Peyer's patch (tissue), 4 donors: ENCODE measurements at places on chromosomes 4 and X.
A peak's percentile ranks its signal among the peaks of the same experiment; 100 is the strongest.

DNA sequence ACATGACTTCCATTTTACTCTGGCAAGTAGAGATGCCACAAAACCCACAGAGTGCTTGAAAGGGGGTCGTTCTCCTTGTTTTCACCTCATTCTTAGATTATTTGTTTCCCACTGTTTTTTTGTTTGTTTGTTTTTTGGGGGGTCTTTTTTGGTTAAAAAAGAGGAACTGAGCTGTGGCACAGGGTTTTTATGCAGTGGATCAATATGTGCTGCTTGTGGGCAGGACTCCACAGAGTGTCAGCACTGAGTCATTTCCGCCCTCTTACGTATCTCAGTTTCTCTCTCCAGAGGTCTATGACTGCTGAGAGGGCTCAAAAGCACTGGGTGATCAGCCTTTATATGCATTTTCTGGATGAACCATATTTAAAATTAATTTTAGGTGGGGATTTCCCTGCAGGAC, 268.1 kb upstream of the GRID2 start:
- H3K4me3 ChIP-seq, result no peak overlapping the region
- no peak for DNase-seq
- no peaks in the 10 kb centered on the region for H3K27me3 ChIP-seq
- no peak overlapping the region for H3K27ac ChIP-seq
- no peaks in the 10 kb centered on the region for H3K36me3 ChIP-seq

DNA sequence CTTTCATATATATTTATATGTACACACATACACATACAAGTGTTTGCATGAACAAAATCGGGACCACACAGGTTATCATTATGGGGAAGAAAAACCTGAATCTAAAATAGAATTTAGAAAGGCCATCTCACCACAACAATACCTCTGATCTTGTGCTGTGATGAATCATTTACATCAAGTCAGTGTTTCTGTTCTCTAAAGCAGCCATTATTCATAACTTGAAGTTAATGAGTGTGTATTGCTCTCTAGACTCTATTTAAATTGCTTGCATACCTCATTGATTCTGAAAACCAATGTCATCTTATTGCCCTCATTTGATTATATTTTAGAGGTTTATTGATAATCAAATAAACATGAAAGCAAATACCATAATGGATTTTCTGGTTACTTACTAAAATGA, 71.6 kb downstream of the FAM114A1 start:
- no peaks in the 10 kb centered on the region for H3K4me1 ChIP-seq
- H3K36me3 ChIP-seq, result peaks cover 66% of the 10 kb centered on the region
- H3K4me3 ChIP-seq, result no peak overlapping the region
- H3K27ac ChIP-seq, result no peak overlapping the region
- no peak for DNase-seq

DNA sequence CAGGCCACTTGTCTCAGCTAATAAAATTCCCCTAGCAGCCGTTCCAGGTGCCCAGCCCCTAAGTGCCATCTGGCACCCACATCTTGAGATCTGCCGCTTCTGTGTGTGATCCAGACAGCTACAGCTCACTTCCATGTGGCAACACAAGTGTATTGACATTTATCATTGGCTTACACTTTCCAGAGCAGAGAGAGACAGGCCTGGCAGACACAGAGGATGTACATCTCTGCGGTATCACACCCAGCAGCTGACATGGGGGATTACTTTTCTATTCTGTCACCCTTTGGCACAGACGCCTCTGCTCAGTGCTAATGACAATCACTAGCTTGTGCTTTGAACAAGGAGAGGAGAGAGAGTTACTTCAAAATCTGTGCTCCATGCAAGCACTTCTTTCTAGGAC, 195.9 kb downstream of the KDR start:
- H3K4me3 ChIP-seq, result no peak overlapping the region
- no peaks in the 10 kb centered on the region for H3K36me3 ChIP-seq

- H3K27me3 ChIP-seq, result no peaks in the 10 kb centered on the region
- no peaks in the 10 kb centered on the region for H3K36me3 ChIP-seq
- H3K4me3 ChIP-seq, result no peak overlapping the region
- H3K27ac ChIP-seq, result no peak overlapping the region
Observed at GRCh38 chr4:121459026-121459425, 78.2 kb upstream of the QRFPR start.

DNA sequence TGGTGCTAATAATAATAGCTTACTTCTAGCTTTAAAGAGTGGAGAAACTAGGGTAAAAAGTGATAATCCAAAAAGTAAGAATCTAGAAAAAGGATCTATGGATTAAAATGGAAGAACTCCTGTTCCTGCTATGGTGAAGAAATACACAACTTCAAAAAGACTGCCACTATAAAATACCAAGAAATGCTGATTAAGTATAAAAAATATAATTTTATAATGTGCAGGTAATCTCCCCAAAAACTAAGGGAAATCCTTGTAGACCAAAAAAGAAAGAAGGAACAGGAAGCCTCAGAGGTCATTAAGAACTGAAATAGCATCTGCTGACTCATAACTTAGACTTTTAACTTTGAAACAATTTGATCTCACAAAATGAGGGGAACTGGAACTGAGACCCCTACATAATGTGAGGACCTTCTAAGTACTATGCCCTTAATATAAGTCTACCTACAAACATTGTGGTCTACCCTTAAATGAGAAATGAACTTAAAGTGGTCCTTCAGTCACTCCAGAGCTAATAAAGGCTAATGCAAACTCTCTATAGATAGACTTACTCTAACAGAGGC, 50.6 kb upstream of the SRPX start:
- no peak for DNase-seq
- H3K4me3 ChIP-seq, result no peak overlapping the region
- no peak overlapping the region for H3K27ac ChIP-seq
- no peaks in the 10 kb centered on the region for H3K27me3 ChIP-seq
- no peaks in the 10 kb centered on the region for H3K36me3 ChIP-seq

- no peaks in the 10 kb centered on the region for H3K27me3 ChIP-seq
- H3K27ac ChIP-seq, result no peak overlapping the region
- no peaks in the 10 kb centered on the region for H3K36me3 ChIP-seq
- H3K4me1 ChIP-seq, result no peaks in the 10 kb centered on the region
- no peak for DNase-seq
Observed at GRCh38 chr4:109752525-109752924, 22.7 kb upstream of the PLA2G12A start.

GRCh38 chrX:143788265-143788664, 67.7 kb upstream of the SPANXN2 start:
- DNase-seq, result no peak
- no peaks in the 10 kb centered on the region for H3K27me3 ChIP-seq
- no peak overlapping the region for H3K4me3 ChIP-seq

DNA sequence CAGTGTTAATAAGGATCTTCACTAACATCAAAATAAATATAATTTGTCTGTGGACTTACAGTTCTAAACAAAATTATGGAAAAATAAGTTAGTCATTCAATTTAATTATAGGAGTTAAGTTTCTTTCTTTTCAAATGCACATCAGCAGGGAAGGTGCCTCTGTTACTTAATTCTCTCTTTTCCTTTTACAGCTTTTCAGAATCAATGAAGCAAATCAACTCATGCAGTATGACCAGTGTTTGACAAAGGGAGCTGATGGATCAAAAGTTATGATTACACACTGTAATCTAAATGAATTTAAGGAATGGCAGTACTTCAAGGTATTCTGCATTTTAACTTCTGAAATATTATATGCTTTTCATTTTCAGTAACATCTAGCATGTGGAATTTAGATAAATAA, 15.9 kb downstream of the HMGB2 start:
- no peaks in the 10 kb centered on the region for H3K27me3 ChIP-seq
- no peak overlapping the region for H3K4me3 ChIP-seq
- no peaks in the 10 kb centered on the region for H3K4me1 ChIP-seq
- no peaks in the 10 kb centered on the region for H3K36me3 ChIP-seq
- H3K27ac ChIP-seq, result no peak overlapping the region

DNA sequence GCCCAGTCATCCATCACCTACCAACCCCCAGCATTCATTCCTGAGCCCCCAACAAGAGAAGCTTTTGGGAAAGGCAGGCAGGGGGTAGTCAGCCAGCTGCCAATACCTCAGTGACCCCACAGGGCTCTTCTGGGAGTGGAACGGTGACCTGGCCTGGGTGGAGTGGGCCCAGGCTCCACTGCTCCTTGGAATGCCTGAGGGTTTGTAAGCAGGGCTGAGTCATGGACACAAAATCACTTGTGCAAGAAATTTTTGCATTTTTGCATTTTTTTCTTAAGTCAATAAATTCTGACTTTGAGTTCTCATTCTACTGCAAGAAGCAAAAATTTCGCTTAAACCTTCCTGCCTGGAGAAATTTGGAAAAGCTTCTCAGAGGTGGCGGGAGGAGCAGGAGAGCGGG, 18.5 kb downstream of the SORCS2 start:
- DNase-seq, result no peak
- H3K27me3 ChIP-seq, result no peaks in the 10 kb centered on the region
- no peaks in the 10 kb centered on the region for H3K4me1 ChIP-seq
- no peaks in the 10 kb centered on the region for H3K36me3 ChIP-seq
- H3K27ac ChIP-seq, result no peak overlapping the region

- no peaks in the 10 kb centered on the region for H3K4me1 ChIP-seq
- no peak overlapping the region for H3K4me3 ChIP-seq
- H3K27ac ChIP-seq, result no peak overlapping the region
Observed at GRCh38 chrX:21863241-21863640, 7.5 kb downstream of the YY2 start.

- H3K4me3 ChIP-seq, result no peak overlapping the region
- DNase-seq, result no peak
- H3K27ac ChIP-seq, result no peak overlapping the region
- no peaks in the 10 kb centered on the region for H3K4me1 ChIP-seq
Observed at GRCh38 chr4:182367153-182367552, 124.0 kb downstream of the TENM3 start.

GRCh38 chr4:113979148-113979904, at the start of gene ARSJ:
ARSJ (minus strand) TSS chr4:113979647; CDS start chr4:113978834, 813 bp downstream.
- peak within 1 kb of the TSS; percentile 66 for H3K4me3 ChIP-seq
- peak within 1 kb of the TSS; percentile 29 for H3K27ac ChIP-seq
- no peaks in the 10 kb centered on the region for H3K36me3 ChIP-seq
- peaks cover 5% of the 10 kb centered on the region for H3K4me1 ChIP-seq

- no peak overlapping the region for H3K27ac ChIP-seq
- no peaks in the 10 kb centered on the region for H3K4me1 ChIP-seq
- no peak overlapping the region for H3K4me3 ChIP-seq
- no peak for DNase-seq
Observed at GRCh38 chr4:20575486-20575885, 124.8 kb upstream of the PACRGL start.

DNA sequence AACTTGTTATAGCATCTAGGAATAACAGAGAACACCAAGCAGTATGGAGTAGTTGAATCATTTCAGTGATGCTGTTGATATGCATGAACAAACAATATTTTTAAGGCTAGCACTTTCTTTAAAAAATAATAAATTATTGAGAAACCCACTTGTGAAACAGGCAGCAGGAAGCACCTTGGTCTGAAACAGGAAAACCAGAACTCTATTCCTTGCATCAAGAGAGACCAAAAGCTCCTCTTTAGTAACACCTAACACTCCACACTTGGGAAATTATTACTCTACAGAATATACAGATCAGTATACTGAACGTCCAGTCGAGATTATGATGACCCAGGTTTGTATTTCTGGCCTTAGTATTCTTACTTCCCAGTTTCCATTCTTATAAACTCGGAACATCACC, 129.0 kb downstream of the ARAP2 start:
- H3K4me3 ChIP-seq, result no peak overlapping the region
- H3K4me1 ChIP-seq, result no peaks in the 10 kb centered on the region
- no peaks in the 10 kb centered on the region for H3K27me3 ChIP-seq
- H3K36me3 ChIP-seq, result no peaks in the 10 kb centered on the region
- no peak overlapping the region for H3K27ac ChIP-seq

GRCh38 chrX:71492231-71493065, 40.5 kb upstream of the OGT start:
- H3K27ac ChIP-seq, result peak overlapping the region; percentile 8
- no peaks in the 10 kb centered on the region for H3K36me3 ChIP-seq
- H3K27me3 ChIP-seq, result no peaks in the 10 kb centered on the region
- DNase-seq, result peak; percentile 66

- no peak overlapping the region for H3K4me3 ChIP-seq
- H3K36me3 ChIP-seq, result no peaks in the 10 kb centered on the region
- no peaks in the 10 kb centered on the region for H3K27me3 ChIP-seq
- H3K4me1 ChIP-seq, result no peaks in the 10 kb centered on the region
- DNase-seq, result no peak
Observed at GRCh38 chr4:101981756-101982155, 191.2 kb downstream of the BANK1 start.

DNA sequence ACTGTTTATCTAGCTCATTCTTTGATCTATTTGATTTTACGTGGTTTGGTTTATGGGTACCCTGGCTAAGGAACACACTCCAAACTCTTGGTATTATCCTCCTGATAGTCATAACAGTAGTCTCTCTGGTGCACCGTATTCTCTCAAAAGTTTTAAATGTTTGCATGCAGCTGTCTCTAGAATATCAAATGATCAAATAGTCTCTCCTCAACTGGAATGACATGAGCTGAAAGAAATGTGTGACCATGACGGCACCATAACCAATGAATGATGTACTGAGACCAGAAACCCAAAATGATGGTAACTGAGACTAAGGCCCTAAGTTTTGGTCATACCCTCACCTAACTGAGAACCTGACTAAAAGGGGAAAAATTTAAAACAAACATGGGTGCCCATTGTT, 319.4 kb downstream of the SLC7A11 start:
- no peaks in the 10 kb centered on the region for H3K36me3 ChIP-seq
- no peak overlapping the region for H3K27ac ChIP-seq
- no peaks in the 10 kb centered on the region for H3K27me3 ChIP-seq
- H3K4me1 ChIP-seq, result no peaks in the 10 kb centered on the region
- no peak overlapping the region for H3K4me3 ChIP-seq

GRCh38 chr4:117400039-117400835, 314.9 kb upstream of the TRAM1L1 start:
- H3K27me3 ChIP-seq, result no peaks in the 10 kb centered on the region
- H3K27ac ChIP-seq, result no peak overlapping the region
- no peak for DNase-seq
- H3K4me3 ChIP-seq, result no peak overlapping the region
- no peaks in the 10 kb centered on the region for H3K4me1 ChIP-seq
- no peaks in the 10 kb centered on the region for H3K36me3 ChIP-seq
